ENCODE measurements at places on chromosomes 16 and 17. TPM values are rescaled to one million over a fixed set of nuclear protein-coding genes. Genes with fewer than 3 reads are reported as not detected.

DNA sequence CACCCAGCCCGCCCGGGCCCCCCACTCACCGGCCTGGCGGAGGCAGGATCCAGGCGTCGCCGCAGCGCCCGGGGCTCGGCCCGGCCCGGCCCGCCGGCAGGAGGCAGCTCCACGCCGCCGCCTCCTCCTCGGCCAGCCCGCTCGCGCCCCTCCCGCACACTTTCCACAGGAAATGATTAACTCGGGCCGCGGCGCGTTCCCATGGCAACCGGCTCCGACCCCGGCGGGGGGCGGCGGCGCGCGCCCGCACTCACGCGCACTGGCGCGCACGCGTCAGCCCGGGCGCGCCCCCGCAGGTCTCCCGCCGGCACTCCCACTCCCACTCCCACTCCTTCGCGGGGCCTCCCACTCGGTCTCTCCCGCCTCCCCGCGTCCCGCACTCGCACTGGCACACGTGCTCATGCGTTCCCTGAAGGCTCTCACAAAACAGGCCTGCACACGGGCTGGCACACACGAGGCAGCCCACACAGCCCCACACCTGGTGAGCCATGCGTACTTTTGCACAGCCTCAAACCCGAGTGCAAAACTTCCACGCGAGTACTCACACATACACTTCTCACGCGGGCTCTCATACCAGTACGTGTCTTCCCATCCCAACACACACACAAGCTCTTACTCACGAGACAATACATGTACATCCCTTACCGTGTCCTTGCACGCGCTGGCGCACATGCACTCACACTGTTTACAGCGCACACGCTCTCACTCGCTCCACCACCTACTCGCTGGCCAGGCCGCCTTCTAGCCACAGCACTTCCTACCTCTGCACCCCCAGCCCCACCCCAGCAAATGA is at the start of gene KIFC3:
Gene KIFC3 (minus strand): TSS at position 151 of the 793 bp plus-strand sequence. CDS start 4,248 bp downstream, outside the sequence.
- no peaks in the 10 kb centered on the region for H3K27me3 ChIP-seq
- peak within 1 kb of the TSS; percentile 90 for H3K4me3 ChIP-seq
- peak within 1 kb of the TSS; percentile 80 for H3K27ac ChIP-seq
- DNase-seq: peak; percentile 82
- peaks cover 40% of the 10 kb centered on the region for H3K4me1 ChIP-seq

DNA sequence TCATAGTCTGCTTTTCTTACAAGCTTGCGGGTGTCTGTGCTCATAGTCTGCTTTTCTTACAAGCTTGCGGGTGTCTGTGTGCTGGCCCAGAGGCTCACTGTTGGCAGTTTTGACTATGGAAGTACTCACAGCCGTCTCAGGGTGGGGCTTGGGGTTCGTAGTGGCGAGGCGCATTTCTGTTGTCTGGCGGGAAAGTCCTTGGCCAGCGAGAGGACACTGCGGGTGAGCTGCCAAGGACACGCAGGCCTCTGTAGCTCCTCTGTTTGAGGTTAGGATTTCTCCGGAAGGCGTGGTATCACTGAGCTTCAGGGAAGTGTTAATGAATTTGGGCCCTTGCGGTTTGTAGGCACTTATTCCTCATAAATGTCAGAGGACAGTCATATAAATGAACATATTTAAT is 13.5 kb downstream of the TBCD start:
- H3K4me1 ChIP-seq: no peaks in the 10 kb centered on the region
- no peak overlapping the region for H3K4me3 ChIP-seq
- H3K27me3 ChIP-seq: no peaks in the 10 kb centered on the region
- H3K27ac ChIP-seq: peak overlapping the region; percentile 58

GRCh38 chr17:59914274-59914854 is 21.4 kb downstream of the RPS6KB1 start:
- H3K27me3 ChIP-seq: no peaks in the 10 kb centered on the region
- H3K4me3 ChIP-seq: no peak overlapping the region
- H3K4me1 ChIP-seq: no peaks in the 10 kb centered on the region
- H3K36me3 ChIP-seq: peaks cover 42% of the 10 kb centered on the region
- no peak overlapping the region for H3K27ac ChIP-seq

- no peak overlapping the region for H3K4me3 ChIP-seq
- H3K27me3 ChIP-seq: no peaks in the 10 kb centered on the region
- no peak overlapping the region for H3K27ac ChIP-seq
- H3K36me3 ChIP-seq: peaks cover 13% of the 10 kb centered on the region
- DNase-seq: no peak
- H3K4me1 ChIP-seq: no peaks in the 10 kb centered on the region
Observed at GRCh38 chr16:85639529-85640253, 26.6 kb downstream of the GSE1 start.

- no peak overlapping the region for H3K4me3 ChIP-seq
- DNase-seq: no peak
- no peaks in the 10 kb centered on the region for H3K36me3 ChIP-seq
- no peak overlapping the region for H3K27ac ChIP-seq
- H3K27me3 ChIP-seq: no peaks in the 10 kb centered on the region
Observed at GRCh38 chr17:77798031-77798430, 160.5 kb upstream of the TNRC6C start.

The C16orf46 gene
- 1.6 TPM for total RNA-seq

The KRTAP4-4 gene
- not detected for total RNA-seq

- no peak overlapping the region for H3K27ac ChIP-seq
- no peaks in the 10 kb centered on the region for H3K4me1 ChIP-seq
- H3K4me3 ChIP-seq: no peak overlapping the region
- peaks cover 18% of the 10 kb centered on the region for H3K36me3 ChIP-seq
Observed at GRCh38 chr16:3121851-3122467, 9.6 kb downstream of the ZNF205 start.

DNA sequence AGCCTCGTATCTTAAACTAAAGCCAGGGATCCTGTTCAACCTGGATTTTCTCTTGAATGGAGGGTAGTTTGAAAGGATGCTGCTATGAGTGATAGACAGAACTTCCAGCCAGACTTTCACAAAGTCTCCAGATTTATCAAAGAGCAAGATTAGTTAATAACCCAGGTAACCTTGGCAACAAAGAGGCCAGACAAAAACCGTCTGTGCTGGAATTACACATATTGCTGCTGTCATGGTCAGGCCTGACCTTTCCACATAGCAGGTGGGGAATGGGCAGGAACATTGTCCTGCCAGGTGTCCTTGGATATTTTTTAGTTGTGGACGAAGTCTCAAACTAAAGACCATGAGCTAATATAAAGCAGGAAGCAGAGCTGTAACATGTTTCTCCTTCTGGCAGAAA is 52.5 kb downstream of the HLF start:
- no peak overlapping the region for H3K4me3 ChIP-seq
- no peaks in the 10 kb centered on the region for H3K27me3 ChIP-seq
- no peaks in the 10 kb centered on the region for H3K4me1 ChIP-seq
- no peak overlapping the region for H3K27ac ChIP-seq
- no peaks in the 10 kb centered on the region for H3K36me3 ChIP-seq
- no peak for DNase-seq

The RNU2-1 gene
- 7,320 TPM for total RNA-seq

DNA sequence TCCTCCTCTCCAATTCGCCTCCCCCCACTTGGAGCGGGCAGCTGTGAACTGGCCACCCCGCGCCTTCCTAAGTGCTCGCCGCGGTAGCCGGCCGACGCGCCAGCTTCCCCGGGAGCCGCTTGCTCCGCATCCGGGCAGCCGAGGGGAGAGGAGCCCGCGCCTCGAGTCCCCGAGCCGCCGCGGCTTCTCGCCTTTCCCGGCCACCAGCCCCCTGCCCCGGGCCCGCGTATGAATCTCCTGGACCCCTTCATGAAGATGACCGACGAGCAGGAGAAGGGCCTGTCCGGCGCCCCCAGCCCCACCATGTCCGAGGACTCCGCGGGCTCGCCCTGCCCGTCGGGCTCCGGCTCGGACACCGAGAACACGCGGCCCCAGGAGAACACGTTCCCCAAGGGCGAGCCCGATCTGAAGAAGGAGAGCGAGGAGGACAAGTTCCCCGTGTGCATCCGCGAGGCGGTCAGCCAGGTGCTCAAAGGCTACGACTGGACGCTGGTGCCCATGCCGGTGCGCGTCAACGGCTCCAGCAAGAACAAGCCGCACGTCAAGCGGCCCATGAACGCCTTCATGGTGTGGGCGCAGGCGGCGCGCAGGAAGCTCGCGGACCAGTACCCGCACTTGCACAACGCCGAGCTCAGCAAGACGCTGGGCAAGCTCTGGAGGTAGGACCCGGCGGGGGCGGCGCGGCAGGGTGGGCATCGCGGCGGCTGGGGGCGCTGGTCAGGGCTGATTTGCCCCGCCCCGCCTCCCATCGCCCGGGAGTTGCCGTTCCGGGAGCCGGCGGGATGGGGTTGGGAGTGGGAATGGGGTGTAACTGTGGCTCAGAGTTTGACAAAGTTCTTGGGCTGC is 567 bp downstream of the SOX9 start:
- peak; percentile 90 for DNase-seq
- peaks cover 9% of the 10 kb centered on the region for H3K4me1 ChIP-seq
- peak overlapping the region; percentile 79 for H3K4me3 ChIP-seq
- H3K27ac ChIP-seq: peak overlapping the region; percentile 29

DNA sequence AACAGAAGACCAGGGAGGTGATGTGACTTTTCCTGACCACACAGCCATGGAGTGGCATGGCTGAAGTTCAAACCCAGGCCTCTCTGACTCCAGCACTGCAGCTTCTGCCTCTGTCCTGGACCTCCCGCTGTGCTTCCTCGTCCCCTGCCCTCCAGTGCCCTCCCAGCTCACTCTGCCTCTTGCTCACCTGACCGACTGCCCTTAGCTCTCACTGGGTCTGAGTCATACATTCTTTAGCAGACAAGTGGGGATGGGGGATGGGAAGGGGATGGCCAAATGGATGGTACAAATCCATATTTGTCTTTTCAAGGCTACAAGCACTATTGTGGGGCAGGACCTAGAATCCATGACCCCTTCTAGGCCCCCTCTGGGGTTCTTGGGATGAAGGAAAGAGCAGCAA is 33.0 kb downstream of the PITPNM3 start:
- H3K27me3 ChIP-seq: no peaks in the 10 kb centered on the region
- DNase-seq: peak; percentile 91
- H3K4me1 ChIP-seq: no peaks in the 10 kb centered on the region
- no peak overlapping the region for H3K4me3 ChIP-seq

- DNase-seq: no peak
- H3K27me3 ChIP-seq: no peaks in the 10 kb centered on the region
- peaks cover 19% of the 10 kb centered on the region for H3K4me1 ChIP-seq
- no peak overlapping the region for H3K27ac ChIP-seq
Observed at GRCh38 chr17:17958982-17959381, 13.2 kb downstream of the TOM1L2 start.

DNA sequence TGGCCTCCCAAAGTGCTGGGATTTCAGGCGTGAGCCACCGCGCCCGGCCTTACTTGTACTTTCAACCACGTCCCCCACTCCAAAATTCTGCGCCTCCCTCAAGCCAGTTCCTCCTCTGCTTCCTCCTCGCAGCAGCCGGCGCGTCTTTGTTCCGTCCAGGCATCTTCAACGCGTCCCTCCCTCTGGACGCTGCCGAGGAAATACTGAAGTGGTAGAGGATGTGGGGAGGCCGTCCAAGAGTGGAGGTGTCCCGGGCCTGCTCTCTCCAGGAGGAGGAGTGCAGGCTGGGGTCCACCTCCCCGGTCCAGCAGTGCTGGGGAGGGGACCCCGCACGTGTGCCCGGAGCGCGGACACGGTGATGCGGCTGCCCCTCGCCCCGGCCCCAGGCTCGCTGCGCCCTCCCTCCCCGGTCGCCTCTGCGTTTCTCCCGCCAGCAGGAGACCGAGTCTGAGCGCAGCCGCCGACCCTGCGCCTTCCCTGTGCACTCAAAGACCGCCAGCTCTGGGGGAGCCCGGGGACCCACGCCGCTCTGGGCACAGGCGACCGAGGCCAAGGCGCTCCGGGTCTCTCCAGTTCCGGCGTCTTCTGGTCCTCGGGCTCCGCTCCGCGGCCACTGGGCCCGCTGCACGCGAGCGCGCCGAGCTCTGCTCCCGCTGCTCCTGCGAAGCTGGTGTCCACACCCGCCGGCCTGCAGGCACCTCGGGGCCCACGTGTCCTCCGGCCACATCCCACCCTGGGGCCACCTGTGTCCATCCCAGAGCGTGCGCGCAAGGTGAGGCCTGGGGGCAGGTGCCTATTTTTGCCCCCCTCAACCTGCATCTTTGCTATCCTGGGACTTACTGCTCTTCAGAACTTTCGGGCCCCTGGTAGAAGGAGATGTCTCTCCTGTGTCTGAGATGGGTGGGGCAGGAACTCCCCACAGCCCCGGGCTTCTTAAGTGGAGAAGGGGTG is 31.7 kb downstream of the OSBPL7 start:
- peaks cover 98% of the 10 kb centered on the region for H3K27me3 ChIP-seq
- no peak overlapping the region for H3K27ac ChIP-seq
- H3K4me3 ChIP-seq: peak overlapping the region; percentile 70
- no peaks in the 10 kb centered on the region for H3K4me1 ChIP-seq

GRCh38 chr17:74280093-74280513 is 6.1 kb downstream of the DNAI2 start:
- DNase-seq: no peak
- no peaks in the 10 kb centered on the region for H3K4me1 ChIP-seq
- peaks cover 2% of the 10 kb centered on the region for H3K27me3 ChIP-seq
- H3K27ac ChIP-seq: no peak overlapping the region

The PLEKHG4 gene
- 18.2 TPM for total RNA-seq

DNA sequence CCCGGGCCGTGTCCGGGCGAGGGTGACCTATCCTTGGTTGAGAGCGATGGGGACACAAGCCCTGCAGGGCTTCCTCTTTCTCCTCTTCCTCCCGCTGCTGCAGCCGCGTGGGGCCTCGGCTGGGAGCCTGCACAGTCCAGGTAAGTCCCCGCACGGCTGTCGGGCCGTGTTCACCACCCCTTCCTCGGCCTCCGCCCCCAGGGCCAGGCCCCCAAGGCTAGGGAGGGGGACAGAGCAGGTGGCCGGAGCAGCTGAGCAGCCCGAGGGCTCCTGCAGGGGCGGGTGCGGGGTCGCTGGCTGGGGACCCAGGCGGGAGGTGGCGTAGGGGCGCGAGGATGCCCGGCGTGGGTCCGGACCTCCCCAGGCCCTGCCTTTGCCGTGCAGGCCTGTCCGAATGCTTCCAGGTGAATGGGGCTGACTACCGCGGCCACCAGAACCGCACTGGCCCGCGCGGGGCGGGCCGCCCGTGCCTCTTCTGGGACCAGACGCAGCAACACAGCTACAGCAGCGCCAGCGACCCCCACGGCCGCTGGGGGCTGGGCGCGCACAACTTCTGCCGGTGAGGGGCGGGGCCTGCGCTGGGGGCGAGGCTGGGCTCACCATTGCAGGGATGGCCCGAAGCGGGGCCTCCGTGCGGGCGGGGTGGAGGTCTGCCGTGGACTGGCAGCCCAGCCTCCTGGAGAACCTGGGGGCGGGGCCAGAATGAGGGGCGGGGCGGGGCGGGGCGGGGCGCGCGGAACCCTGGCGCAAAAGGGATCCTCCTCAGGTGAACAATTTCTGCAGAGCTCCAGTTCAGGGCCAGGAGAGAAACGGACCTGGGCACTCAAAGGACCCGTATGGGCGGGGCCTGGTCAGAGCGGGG is 631 bp downstream of the KREMEN2 start:
- no peaks in the 10 kb centered on the region for H3K36me3 ChIP-seq
- H3K27ac ChIP-seq: no peak overlapping the region
- H3K27me3 ChIP-seq: peaks cover 4% of the 10 kb centered on the region

The RNF222 gene
- total RNA-seq: not detected

GRCh38 chr16:67025210-67025550 is 3.8 kb upstream of the CBFB start:
- no peak for DNase-seq
- no peak overlapping the region for H3K4me3 ChIP-seq
- no peaks in the 10 kb centered on the region for H3K27me3 ChIP-seq

GRCh38 chr16:75506574-75506973 is 11.3 kb upstream of the CHST6 start:
- H3K27me3 ChIP-seq: peaks cover 32% of the 10 kb centered on the region
- no peak overlapping the region for H3K4me3 ChIP-seq
- DNase-seq: no peak
- no peaks in the 10 kb centered on the region for H3K4me1 ChIP-seq
- no peak overlapping the region for H3K27ac ChIP-seq

- no peak for DNase-seq
- no peaks in the 10 kb centered on the region for H3K4me1 ChIP-seq
- no peak overlapping the region for H3K4me3 ChIP-seq
- no peaks in the 10 kb centered on the region for H3K27me3 ChIP-seq
Observed at GRCh38 chr16:58381661-58382060, 10.6 kb upstream of the GINS3 start.
